Kidney (tissue), 22 donors: ENCODE measurements at places on chromosomes 2 and 18. TPM values are rescaled to one million over a fixed set of nuclear protein-coding genes. Genes with fewer than 3 reads are reported as not detected.

DNA sequence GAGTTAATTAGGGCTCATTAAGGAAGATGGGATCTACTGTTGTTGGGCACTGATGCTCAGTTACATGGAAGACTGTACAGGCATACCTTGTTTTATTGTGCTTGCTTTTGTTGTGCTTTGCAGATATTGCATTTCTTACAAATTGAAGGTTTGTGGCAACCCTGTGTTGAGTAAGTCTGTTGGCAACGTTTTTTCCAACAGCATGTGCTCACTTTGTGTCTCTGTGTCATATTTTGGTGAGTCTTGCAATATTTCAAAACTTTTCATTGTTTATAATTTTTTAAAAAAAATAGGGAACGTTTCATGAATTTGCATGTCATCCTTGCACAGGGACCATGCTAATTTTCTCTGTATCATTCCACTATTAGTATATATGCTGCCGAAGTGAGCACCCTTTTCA is 15.6 kb downstream of the PHLPP1 start:
- no peak for DNase-seq

DNA sequence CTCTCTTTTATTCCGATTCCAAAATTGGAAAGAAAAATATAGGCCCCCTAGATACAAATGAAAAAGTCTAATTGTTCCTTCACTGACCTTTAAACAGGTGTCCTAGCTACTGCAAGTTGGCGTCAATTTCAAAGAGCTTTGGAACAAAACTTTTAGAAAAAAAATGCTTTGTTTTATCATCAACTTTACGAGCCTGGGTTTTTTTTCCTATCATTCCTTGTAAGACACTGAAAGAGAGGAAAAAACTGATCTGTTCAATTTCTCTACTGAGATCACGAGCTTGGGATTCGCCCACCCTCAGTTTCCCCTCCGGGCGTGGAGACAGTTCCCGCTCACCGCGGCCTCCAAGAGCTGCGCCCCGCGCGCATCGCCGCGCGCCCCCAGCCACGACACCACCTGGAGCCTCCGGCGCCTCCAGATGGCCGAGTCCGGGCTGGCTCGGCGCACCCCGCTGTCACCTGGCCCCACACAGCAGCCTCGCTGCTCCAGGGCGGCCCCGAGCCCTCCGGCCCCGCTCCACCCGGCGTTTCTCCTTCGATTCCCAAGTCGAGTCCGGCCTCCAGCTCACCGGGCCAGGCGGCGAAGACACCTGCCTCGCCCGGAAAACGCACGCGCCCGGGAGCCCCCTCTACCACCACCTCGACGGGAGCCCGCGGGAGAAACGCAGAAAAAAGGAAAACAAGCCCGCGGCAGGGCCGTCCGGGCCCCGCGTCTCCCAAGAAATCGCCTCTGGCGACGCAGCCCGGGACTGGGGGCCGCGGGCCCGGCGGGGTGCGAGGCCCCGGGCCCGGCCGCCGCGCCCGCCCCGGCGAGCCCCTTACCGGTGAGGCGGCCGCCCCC is 656 bp downstream of the TBC1D8 start:
- peak; percentile 61 for DNase-seq

GRCh38 chr18:24189664-24190346 is 50.9 kb downstream of the CABYR start:
- DNase-seq: no peak

GRCh38 chr18:26854292-26854881 is 11.1 kb downstream of the AQP4 start:
- no peak for DNase-seq

DNA sequence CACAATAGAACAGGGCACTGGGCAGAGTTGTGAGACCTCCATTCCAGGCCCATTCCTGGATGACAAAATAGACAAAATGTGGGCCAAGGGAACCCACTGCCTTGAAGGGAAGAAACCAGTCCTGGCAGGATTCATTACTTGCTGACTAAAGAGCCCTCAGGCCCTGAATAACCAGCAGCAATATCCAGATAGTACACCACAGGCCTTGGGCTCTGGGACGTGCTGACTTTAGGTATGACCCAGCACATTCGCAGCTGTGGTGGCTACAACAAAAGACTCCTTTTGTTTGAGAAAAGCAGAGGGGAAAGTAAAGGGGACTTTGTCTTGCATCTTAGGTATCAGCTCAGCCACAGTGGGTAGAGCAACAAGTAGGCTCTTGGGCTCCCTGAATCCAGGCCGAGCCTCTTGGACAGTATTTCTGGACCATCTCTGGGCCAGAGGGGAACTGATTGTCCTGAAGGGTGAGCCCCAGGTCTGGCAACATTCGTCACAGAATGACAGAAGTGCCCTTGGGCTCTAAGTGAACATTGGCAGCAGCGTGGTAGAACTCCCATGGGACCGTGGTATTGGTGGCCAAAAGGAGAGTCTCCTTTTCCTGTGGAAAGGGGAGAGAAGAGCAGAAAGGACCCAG is 89.9 kb upstream of the CD226 start:
- no peak for DNase-seq

Gene GPR35
- total RNA-seq: 6.7 TPM

GRCh38 chr18:77702686-77703085 is 453.0 kb downstream of the GALR1 start:
- no peak for DNase-seq

Gene CTAGE1
- total RNA-seq: not detected

DNA sequence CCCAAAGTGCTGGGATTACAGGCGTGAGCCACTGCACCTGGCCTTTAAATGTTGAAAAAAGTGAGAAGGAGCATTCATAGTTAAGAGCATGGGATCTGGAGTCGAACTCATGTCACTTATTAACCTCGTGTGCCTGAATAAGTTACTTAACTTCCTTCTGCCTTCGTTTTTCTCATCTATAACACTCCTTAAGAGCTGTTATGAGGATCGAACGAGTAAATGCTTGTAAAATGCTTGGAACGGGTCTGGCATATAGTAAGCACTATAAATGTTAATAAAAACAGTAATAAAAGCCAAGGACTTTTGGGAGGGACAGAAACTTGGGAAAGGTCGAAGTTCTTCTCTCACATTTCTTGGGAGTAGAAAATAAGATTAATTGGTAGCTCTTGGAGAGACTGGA is 40.8 kb downstream of the RAB10 start:
- no peak for DNase-seq

DNA sequence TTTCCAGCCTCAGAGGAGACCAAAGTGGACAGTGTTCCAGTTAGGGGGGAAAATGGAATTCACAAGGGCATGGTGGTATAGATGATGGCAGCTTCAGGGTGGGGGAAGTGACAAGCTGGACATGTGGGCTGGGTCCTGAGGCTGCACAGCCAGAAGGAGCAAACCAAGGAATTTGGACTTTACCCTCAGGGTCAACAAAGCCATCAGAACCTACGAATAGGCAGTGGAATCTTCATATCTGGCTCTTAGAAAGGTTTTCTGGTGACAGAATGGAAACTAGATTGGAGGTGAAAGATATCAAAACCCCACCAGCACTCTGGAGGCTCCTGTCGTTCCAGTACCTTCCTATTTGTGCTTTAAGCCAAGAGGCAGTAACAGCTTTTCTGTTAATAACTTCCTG is 127.1 kb downstream of the SETBP1 start:
- DNase-seq: no peak

GRCh38 chr2:219402665-219403515 is 15.2 kb upstream of the DNPEP start:
- peak; percentile 87 for DNase-seq

Gene SPOPL
- 23.1 TPM for total RNA-seq

Gene GATA6
- 10.9 TPM for total RNA-seq

Gene ADD2
- total RNA-seq: 2.9 TPM

GRCh38 chr2:238401551-238401950 is 25.2 kb upstream of the ASB1 start:
- no peak for DNase-seq

- DNase-seq: peak; percentile 27
Observed at GRCh38 chr18:43876748-43877147, 599.5 kb upstream of the SYT4 start.

DNA sequence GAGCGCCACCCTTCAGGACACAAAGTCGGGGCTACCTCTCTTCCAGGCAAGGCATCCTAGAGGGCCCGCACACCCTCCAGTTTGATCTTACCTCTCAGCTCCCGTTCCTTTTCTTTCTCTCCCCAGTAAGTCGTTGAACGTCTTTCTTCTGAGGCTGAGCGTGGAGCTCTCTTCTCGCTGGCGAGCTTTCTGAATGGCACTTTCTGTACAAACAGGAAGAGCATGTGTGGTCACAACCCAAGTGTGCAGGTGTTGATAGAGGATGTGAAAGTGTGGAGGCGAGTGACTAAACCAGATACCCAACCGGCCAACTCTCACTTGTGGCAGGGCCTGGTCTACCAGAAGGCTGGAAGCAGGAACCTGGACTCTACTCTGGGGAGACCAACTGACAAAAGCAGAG is at the start of gene AFF3:
AFF3 (minus strand) TSS at position 198 of the 400 bp plus-strand sequence. CDS start 38,136 bp downstream, outside the sequence.
- no peak for DNase-seq

DNA sequence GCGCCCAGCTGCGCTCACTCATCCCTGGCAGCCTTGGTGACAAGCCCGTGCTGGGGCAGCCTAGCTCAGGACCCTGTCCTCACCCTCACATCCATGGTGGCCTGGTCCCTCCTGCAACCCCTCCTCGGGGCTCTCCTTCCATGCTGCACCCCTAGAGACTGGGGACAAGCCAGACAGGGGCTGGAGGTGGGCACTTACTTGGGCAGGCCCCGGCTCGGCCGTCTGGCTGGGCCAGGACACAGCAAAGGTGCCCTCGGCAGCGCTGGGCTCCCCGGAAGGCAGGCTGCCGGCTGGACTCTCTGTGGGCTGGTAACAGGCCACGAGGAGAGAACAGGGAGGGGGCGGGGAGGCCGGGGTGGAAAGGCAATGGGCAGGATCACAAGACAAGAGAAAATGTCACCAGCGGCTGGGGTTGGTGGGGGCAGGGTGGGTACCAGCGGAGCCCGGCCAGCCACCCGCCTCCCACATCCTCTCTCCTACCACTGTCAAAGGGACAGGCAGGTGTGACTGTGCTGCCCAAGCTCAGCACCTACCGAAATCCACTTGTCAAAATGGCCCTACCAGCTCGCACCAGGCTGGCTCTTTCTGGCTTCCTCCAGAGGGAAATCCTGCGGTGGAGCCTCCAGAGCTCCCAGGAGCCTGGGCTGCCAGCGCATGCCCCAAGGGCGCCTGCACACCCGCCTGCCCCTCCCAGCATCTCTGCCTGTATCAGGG is 54.7 kb downstream of the BIN1 start:
- DNase-seq: no peak

Gene TMEM200C
- 0.31 TPM for total RNA-seq

- no peak for DNase-seq
Observed at GRCh38 chr2:139790807-139791752, 1010.9 kb upstream of the NXPH2 start.

DNA sequence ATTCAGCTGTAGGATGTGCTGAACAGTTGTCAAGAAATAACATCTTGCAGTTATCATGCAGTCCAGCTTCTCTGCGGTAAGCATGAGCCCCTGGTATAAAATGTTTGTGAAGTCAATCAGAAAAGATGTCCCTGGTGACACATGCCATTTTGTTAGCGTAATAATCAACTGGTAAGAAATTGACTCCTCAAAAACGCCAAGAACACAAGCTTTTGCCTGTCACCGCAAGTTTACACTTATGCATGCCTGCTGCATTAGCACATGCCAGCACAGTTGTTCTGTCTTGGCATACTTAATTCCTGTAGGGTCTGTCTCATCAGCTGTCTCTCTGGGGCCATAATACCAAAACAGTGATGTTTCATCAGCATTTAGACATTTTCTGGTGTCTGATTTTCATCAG is 524.8 kb upstream of the DSEL start:
- no peak for DNase-seq

DNA sequence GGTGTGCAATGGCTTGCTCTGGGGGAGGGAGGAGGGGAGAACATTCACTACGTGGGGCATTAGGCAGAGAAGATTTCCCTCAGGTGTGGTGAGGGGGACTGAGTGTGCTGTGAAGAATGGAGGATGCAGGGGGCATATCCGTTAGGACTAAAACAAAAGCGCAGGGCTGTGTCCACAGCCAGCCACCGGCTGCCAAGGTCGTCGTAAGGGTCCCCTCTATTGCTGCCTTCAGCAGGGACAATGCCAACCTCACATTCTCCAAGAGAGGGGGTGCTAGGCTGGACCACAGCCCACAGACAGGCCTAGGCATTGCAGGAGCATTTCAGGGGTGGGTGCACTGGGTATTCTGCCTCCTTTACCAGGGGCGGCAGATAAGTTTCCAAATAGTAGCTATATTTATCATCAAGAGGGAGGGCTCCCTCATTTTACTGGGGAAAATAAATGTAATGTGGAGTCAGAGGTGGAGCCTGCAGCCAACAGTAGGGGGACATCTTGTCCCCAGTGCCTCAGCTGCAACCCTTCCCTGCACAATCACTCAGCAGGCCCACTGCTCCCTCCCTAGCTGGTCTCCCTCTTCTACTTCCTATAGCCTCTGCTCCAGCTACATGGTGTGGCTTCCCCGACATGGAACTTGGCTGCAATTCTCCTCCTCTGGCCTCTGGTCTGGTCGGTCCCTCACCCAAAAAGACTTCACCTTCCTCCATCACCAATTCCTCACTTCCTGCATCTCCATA is 74.9 kb upstream of the OTOF start:
- no peak for DNase-seq

DNA sequence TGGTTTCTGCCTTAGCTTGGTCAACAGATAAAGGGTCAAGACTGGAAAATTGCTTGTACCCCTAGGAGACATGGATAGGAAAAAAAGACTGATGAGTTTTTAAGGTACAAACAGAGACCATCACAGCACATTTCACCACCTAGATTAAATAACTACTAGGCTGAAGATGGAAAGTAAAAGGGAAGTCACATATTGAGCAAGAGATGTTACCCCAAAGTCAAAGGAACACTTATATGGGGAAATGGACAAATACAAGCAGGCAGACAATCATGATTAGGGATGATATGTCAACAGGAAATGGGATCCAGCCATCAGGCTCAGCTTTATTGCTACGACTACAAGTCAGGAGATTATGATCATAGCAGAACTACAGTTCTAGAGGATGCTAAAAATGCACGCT is 1643.1 kb upstream of the CELF4 start:
- no peak for DNase-seq

Gene HOXD12
- total RNA-seq: not detected

Gene NEU2
- not detected for total RNA-seq

DNA sequence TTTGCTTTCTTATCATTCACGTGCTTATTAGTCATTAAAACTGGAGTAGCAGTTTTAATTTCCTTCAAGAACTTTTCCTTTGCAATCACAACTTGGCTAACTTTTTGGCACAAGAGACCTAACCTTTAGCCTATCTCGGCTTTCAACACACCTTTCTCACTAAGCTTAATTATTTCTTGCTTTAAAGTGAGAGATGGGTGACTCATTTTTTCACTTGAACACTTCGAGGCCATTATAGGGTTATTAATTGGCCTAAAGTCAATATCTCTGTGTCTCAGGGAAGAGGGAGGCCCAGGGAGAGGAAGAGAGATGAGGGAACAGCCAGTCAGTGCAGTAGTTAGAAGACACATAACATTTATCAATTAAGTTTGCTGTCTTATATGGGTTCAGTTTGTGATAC is 289.8 kb downstream of the RBM43 start:
- no peak for DNase-seq

GRCh38 chr2:51650769-51651168 is 618.8 kb upstream of the NRXN1 start:
- DNase-seq: no peak

Gene FN1
- 289 TPM for total RNA-seq

Gene IL37
- not detected for total RNA-seq
